ENCODE measurements at places on chromosomes 3 and 15.

DNA sequence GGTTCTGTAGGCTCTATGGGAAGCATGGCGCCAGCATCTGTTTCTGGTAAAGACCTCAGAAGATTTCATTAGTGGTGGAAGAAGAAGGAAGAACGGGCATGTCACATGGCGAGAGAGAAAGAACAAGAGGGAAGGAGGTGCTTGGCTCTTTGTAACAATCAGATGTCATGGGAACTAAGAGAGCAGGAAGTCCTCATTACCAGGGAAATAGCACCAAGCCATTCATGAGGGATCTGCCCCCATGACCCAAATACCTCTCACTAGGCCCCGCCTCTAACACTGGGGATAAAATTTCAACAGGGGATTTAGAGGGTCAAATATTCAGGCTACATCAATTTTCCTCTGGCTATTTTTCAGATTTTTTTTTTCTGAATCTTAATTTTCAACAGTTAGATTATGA is 954.3 kb downstream of the SQOR start:
- no peak for DNase-seq

- DNase-seq = peak; percentile 10
Observed at GRCh38 chr15:64503197-64503596, 42.8 kb downstream of the ZNF609 start.

- DNase-seq = no peak
Observed at GRCh38 chr15:73605759-73606436, 27.3 kb downstream of the NPTN start.

GRCh38 chr3:5143464-5143863 is 21.4 kb downstream of the ARL8B start:
- DNase-seq = peak; percentile 39

DNA sequence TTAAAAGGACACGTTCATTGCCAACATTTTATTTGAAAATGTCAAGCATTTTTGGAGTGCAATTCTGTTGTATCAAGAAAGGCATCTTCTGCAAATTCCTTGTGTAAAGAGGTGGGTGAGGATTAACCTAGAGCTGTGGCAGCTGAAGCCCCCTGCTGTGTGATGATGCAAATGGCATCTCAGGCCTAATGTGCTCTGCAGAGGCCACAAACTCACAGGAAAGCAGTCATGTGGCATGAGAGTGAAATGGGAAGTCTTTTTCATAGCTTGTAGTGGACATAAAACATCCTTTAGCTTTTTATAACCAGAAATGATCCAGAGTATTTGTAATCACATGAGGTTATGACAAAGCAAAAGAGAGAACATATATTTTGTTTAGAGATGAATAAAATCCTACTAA is 6.4 kb downstream of the CADM2 start:
- DNase-seq = no peak

Data from suppressor macrophage (primary cell).